ENCODE measurements at places on chromosomes 4 and X.

DNA sequence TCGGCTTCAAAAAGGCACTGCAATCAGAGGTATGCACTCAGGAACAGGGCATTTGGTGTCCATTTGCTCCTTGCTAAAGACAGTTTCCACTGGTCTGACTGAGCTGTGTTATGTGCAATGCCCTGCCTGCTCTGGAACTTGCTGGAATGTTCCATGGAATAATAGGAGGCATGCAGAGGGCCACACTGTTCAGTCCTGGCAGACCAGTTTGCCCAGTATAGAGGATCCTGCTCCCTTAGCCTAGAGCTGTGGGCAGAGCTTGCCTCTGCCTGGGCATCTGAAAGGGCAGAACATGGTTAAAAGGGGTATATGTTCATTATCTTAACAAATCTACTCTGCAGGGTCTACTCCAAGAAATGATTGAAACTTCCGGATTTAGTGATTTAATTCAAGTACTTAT lies 27.8 kb upstream of the CD99L2 start:
- no peak overlapping the region for H3K4me3 ChIP-seq
- H3K36me3 ChIP-seq: no peaks in the 10 kb centered on the region
- DNase-seq: no peak
- H3K4me1 ChIP-seq: no peaks in the 10 kb centered on the region

GRCh38 chrX:46325312-46325877 lies 219.8 kb downstream of the ZNF674 start:
- H3K4me3 ChIP-seq: peak overlapping the region; percentile 23
- H3K4me1 ChIP-seq: peaks cover 62% of the 10 kb centered on the region
- peak overlapping the region; percentile 79 for H3K27ac ChIP-seq
- no peaks in the 10 kb centered on the region for H3K36me3 ChIP-seq
- no peaks in the 10 kb centered on the region for H3K27me3 ChIP-seq
- DNase-seq: peak; percentile 77

DNA sequence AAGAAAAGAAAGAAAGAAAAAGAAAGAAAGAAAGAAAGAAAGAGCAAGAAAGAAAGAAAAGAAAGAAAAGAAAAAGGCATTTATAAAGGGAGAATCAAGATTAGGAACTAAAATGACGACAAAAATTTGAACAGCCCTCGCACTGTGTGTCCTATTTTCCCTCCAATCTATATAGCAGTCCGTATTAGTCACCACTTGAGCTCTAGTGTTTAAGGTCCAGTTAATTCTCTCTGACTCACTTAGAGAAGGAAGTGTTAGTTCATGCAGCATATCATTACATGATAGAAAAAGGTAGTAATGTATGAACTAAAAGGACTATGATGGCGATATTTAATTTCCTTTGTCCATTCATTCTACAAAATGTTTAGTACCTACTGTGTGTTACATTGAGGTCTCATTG lies 122.7 kb downstream of the CBLL2 start:
- no peaks in the 10 kb centered on the region for H3K27me3 ChIP-seq
- H3K4me3 ChIP-seq: no peak overlapping the region
- no peaks in the 10 kb centered on the region for H3K36me3 ChIP-seq
- H3K4me1 ChIP-seq: no peaks in the 10 kb centered on the region
- no peak for DNase-seq
- H3K27ac ChIP-seq: no peak overlapping the region

DNA sequence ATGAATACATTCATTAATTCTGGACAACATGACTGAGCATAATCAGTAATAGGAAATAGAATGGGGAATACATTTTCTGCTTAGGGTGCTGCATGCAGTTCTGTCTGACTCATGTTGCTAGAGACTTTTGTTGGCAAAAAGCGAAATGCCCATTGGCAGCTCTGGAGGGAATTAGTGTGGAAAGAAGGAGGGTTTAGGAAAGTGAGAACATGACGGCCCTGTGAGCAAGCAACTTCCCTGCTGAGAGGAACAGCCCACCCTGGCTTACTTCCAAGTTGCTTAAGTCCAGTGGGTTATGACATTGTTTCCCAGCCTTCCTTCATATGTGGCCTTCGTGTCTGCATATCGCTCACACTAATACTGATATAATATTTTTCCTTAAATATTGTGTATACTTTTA lies 13.8 kb downstream of the MAD2L1 start:
- peaks cover 2% of the 10 kb centered on the region for H3K4me1 ChIP-seq
- H3K27me3 ChIP-seq: no peaks in the 10 kb centered on the region
- peaks cover 9% of the 10 kb centered on the region for H3K36me3 ChIP-seq
- no peak overlapping the region for H3K27ac ChIP-seq
- no peak for DNase-seq

All from activated CD4-positive, alpha-beta memory T cell treated with anti-CD3 and anti-CD28 coated beads for 36 hours (primary cell).